ENCODE measurements at places on chromosomes 1 and 21.

- H3K4me3 ChIP-seq: no peak overlapping the region
- no peaks in the 10 kb centered on the region for H3K4me1 ChIP-seq
- H3K27ac ChIP-seq: no peak overlapping the region
- no peaks in the 10 kb centered on the region for H3K36me3 ChIP-seq
Observed at GRCh38 chr1:188343914-188344313, 1515.2 kb downstream of the PLA2G4A start.

DNA sequence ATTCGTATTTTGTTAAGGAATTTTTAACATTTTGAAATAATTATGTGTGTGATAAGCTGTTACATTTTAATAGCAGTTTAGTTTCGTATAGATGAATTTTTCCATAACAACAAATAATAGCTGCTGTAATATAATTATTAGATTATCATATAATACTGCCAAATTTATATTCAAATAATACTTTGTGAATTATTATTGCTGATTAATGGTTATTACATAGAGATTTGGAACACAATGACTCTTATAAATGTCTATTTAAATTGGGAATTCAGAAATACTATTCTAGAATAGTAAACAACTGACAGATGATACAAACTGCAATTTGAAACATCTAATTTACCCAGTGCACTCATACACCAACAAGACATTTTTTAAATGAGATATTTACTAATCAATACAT, 73.2 kb upstream of the NEK7 start:
- no peak for DNase-seq
- H3K27me3 ChIP-seq: peaks cover 12% of the 10 kb centered on the region
- H3K36me3 ChIP-seq: no peaks in the 10 kb centered on the region

DNA sequence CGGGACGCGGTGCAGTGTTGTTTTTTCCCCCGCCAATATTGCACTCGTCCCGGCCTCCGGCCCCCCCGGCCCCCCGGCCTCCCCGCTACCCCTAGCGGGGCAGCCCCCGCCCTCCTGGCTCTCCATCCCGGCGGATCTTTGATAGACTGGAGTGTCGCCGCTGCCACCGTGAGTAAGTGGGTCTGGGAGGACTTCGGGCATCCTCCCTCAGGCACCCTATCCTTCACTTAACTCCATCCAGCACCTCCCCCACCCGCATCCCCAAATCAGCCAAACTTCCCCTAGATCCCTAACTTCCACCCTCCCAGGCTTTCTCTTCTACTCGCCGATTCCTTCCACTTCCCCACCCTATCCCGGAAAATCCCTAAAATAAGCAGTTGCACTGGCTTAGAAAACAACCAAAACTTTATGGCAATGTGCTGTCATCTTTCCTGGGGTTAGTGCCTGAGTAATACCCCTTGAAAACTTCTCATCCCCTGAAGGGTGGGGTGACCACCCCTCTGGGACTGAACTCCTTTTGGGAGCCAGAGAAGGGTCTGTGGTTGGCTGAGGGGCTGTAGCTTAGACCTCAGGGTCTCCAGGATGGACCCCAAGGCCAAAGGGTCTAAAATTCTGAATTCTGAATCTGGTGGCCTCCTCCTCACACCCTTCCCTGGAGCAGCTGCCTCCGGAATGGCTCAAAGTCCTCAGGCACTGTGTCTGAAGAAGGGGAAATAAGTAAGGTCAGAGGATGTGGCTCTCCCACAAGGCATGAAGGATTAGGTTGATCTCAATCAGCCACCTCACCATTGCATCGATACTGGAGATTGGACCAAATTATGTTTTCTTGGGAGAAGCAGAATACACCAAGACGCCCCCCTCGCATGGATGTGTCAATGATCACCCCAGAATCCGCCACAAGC, 12.2 kb downstream of the THBS3 start:
- H3K27ac ChIP-seq: peak overlapping the region; percentile 95
- peaks cover 10% of the 10 kb centered on the region for H3K36me3 ChIP-seq
- H3K4me1 ChIP-seq: peaks cover 34% of the 10 kb centered on the region
- H3K4me3 ChIP-seq: peak overlapping the region; percentile 94
- H3K27me3 ChIP-seq: no peaks in the 10 kb centered on the region

- no peak overlapping the region for H3K27ac ChIP-seq
- no peaks in the 10 kb centered on the region for H3K36me3 ChIP-seq
- no peak for DNase-seq
- no peak overlapping the region for H3K4me3 ChIP-seq
- H3K27me3 ChIP-seq: no peaks in the 10 kb centered on the region
Observed at GRCh38 chr1:91619881-91620280, 119.2 kb downstream of the CDC7 start.

DNA sequence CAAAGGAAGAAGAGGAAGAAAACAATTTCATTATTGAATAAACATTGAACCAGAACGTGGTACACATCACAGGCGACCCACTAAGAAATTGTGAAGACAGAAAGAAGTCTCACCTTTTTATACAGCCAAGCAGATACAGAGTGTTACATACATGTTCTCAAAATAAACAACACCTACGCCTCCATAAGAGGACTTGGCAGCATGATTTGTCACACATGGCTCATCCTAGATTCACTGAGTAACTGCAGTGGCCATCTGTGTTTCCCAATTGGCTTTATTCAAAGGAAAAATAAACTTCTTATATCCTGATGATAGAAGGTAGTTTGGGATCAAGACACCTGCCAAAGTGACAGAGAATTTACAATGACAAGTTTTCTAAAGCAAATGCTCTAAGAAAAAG, 7.6 kb upstream of the KRTAP19-8 start:
- H3K36me3 ChIP-seq: no peaks in the 10 kb centered on the region
- H3K4me1 ChIP-seq: no peaks in the 10 kb centered on the region
- no peak for DNase-seq
- H3K27ac ChIP-seq: no peak overlapping the region

DNA sequence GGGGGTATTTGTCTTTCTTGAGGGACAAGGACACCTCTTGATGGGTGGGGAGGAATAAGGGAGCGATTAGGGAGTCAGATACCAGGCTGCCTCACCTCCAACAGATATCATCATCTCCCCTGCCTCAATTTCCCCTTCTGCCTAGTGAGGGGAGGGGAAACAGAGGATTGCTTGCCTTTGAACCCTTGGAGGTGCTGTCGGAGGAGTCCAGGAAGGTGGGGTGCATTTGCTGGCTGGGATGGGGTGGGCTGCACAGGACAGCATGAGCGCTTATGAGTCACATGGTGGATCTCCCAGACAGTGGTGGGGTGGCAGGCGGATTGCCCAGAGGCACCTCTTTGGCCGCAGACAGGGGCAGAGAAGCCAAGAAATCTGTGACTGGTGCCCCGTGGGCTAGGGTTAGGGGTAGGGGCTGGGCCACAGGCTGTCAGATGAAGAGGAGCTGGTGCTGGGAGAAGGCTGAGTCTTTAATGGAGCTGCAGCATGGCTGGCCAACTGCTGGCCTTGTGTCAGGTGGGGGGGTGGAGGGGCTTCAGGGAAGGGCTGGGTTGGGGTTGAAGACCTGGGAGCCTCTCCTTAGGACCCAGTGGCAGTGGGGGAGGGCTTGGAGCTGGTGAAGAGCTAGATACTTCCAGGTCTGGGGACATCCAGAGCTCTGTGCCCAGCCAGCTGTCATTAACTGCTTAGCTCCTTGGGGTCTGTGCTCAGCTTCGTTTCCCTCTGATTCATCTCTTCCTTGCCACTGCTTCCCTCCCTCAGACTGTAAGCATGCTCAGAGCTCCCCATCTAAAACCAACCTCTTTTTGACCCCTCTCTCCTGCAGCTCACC, 7.0 kb upstream of the ADORA1 start:
- H3K27ac ChIP-seq: no peak overlapping the region
- no peaks in the 10 kb centered on the region for H3K36me3 ChIP-seq
- DNase-seq: no peak
- H3K4me3 ChIP-seq: no peak overlapping the region
- peaks cover 94% of the 10 kb centered on the region for H3K27me3 ChIP-seq

GRCh38 chr1:231415018-231415583, 7.0 kb downstream of the EGLN1 start:
- peaks cover 62% of the 10 kb centered on the region for H3K4me1 ChIP-seq
- H3K4me3 ChIP-seq: no peak overlapping the region
- peaks cover 10% of the 10 kb centered on the region for H3K36me3 ChIP-seq
- DNase-seq: no peak
- H3K27me3 ChIP-seq: no peaks in the 10 kb centered on the region

- no peaks in the 10 kb centered on the region for H3K4me1 ChIP-seq
- no peak overlapping the region for H3K27ac ChIP-seq
- no peak overlapping the region for H3K4me3 ChIP-seq
- no peaks in the 10 kb centered on the region for H3K36me3 ChIP-seq
- H3K27me3 ChIP-seq: peaks cover 16% of the 10 kb centered on the region
Observed at GRCh38 chr1:93798291-93798690, 80.7 kb downstream of the DNTTIP2 start.

- no peaks in the 10 kb centered on the region for H3K36me3 ChIP-seq
- no peak overlapping the region for H3K4me3 ChIP-seq
- DNase-seq: no peak
- H3K4me1 ChIP-seq: no peaks in the 10 kb centered on the region
- no peak overlapping the region for H3K27ac ChIP-seq
- H3K27me3 ChIP-seq: no peaks in the 10 kb centered on the region
Observed at GRCh38 chr1:39646232-39647081, 7.0 kb upstream of the HEYL start.

- no peak for DNase-seq
- no peaks in the 10 kb centered on the region for H3K27me3 ChIP-seq
- no peaks in the 10 kb centered on the region for H3K4me1 ChIP-seq
- H3K4me3 ChIP-seq: no peak overlapping the region
- H3K27ac ChIP-seq: no peak overlapping the region
Observed at GRCh38 chr21:42565206-42565810, 51.7 kb downstream of the SLC37A1 start.

DNA sequence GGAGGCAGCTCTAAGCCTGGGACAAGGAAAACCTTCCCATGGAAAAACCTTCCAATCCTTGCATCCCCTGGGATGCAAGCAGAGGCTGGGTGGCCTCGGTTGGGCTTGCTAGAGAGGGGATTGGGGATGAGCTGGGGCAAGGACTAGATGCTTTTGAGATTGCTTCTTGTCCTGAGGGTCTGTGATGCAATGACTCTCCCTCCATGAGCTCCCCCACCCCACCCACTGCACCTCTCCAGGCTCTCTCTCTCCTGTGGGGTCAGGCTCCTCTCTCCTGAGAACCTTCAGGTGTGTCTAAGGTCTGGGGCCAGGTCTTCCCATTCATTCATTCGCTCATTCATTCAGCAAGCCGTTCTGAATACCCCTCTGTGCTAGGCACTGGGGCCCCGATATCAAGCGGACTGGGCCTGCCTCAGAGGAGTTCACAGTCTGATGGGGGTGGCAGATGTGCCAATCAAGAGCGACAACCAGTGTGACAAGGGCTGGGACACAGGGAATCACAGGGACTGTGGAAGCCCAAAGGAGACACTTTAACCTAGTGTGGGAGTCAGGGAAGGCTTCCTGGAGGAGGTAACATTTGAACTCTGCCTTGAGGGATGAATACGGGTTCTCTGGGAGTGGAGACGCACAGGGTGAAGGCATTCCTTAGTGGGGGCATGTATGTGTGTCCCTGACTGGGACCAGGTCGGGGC, 6.5 kb downstream of the LDLRAD1 start:
- peaks cover 75% of the 10 kb centered on the region for H3K27me3 ChIP-seq
- DNase-seq: no peak
- no peak overlapping the region for H3K27ac ChIP-seq
- no peaks in the 10 kb centered on the region for H3K36me3 ChIP-seq

GRCh38 chr21:26470351-26471098, 102.6 kb downstream of the CYYR1 start:
- DNase-seq: no peak
- H3K27me3 ChIP-seq: no peaks in the 10 kb centered on the region
- no peak overlapping the region for H3K27ac ChIP-seq
- H3K4me1 ChIP-seq: no peaks in the 10 kb centered on the region
- no peak overlapping the region for H3K4me3 ChIP-seq
- H3K36me3 ChIP-seq: no peaks in the 10 kb centered on the region

DNA sequence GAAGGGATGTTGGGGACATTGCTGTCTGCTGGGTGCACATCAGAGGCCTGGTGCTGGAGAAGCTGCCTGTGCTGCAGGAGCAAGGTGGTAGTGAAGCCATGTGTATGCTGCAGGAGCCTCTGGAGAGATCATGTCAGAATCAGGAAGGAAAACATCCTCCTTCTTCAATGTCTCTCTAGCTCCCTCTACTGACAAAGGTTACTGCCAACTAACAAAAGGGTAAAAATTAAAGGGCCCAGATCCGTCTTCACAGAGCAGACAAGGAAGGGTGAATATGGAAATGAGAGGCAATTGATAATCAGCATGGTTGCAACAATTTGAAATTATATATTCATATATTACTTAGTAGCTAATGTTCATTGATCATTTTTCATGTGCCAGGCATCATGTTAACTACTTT, 32.2 kb downstream of the FAM177B start:
- DNase-seq: no peak
- H3K27me3 ChIP-seq: peaks cover 42% of the 10 kb centered on the region
- no peak overlapping the region for H3K4me3 ChIP-seq
- peaks cover 4% of the 10 kb centered on the region for H3K36me3 ChIP-seq
- H3K27ac ChIP-seq: no peak overlapping the region

GRCh38 chr1:84415396-84415795, 17.1 kb downstream of the DNASE2B start:
- H3K27ac ChIP-seq: no peak overlapping the region
- H3K4me3 ChIP-seq: no peak overlapping the region
- H3K27me3 ChIP-seq: no peaks in the 10 kb centered on the region
- H3K4me1 ChIP-seq: no peaks in the 10 kb centered on the region
- DNase-seq: no peak

GRCh38 chr1:182910143-182910542, 42.8 kb downstream of the SHCBP1L start:
- no peak for DNase-seq
- peaks cover 28% of the 10 kb centered on the region for H3K27me3 ChIP-seq
- H3K27ac ChIP-seq: no peak overlapping the region
- H3K36me3 ChIP-seq: no peaks in the 10 kb centered on the region
- H3K4me3 ChIP-seq: no peak overlapping the region

- no peak for DNase-seq
- no peaks in the 10 kb centered on the region for H3K36me3 ChIP-seq
- no peak overlapping the region for H3K4me3 ChIP-seq
- no peak overlapping the region for H3K27ac ChIP-seq
- H3K4me1 ChIP-seq: no peaks in the 10 kb centered on the region
Observed at GRCh38 chr1:224698015-224698451, 81.9 kb downstream of the CNIH3 start.

DNA sequence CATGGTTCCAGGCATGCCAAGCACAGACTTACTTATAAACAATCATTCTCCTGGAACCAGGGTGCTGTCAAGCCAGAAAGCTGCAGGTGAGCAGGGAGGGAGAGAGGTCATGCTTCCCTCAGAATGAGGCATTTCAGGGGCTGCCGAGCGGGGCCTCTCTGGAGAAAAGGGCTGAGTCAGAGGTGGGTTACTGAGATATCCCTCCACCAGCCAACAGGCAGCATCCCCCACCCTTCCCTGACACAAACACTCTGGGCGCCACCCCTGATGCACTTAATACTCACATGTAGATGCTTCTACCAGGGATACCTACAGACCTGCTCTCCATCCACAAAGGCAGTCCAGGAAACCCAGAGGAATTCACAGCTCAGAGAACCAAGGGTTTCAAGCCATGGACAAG, 13.1 kb downstream of the STK40 start:
- H3K4me3 ChIP-seq: no peak overlapping the region
- no peak for DNase-seq
- H3K27ac ChIP-seq: peak overlapping the region; percentile 94

- no peak for DNase-seq
- no peak overlapping the region for H3K4me3 ChIP-seq
- no peaks in the 10 kb centered on the region for H3K27me3 ChIP-seq
Observed at GRCh38 chr21:21236996-21237395, 238.8 kb downstream of the NCAM2 start.

Measured in central memory CD8-positive, alpha-beta T cell (primary cell).